ENCODE measurements at places on chromosomes 7 and 10.

GRCh38 chr7:102214477-102215072 is 72.1 kb upstream of the SH2B2 start:
- DNase-seq: no peak

DNA sequence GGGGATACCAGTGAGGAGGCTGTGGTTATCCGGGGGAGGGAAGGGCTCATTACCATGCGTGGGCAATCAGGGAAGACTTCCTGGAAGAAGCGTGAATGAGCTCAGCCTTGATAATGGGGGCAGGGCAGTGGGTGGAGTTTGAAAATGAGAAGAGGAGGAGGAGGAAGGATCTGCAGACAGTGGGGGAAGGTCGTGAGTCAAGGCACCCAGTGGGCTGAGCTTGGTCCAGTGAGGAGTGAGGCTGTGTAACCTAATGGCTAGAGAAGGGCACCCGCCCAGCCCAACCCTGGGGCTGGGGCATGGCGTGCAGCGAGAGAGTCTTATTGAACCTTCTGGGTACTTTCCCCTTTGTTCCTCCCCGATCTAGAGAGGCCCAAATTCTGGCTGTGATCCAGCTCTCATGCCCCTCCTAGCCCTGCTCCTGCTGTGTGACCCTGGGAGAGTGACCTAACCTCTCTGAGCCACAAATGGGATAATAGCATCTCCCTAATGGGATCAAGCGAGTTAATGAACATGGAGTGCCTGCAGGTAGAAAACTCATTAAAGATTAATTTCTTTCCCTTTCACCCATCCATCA is 31.5 kb downstream of the CLIP2 start:
- no peak for DNase-seq

DNA sequence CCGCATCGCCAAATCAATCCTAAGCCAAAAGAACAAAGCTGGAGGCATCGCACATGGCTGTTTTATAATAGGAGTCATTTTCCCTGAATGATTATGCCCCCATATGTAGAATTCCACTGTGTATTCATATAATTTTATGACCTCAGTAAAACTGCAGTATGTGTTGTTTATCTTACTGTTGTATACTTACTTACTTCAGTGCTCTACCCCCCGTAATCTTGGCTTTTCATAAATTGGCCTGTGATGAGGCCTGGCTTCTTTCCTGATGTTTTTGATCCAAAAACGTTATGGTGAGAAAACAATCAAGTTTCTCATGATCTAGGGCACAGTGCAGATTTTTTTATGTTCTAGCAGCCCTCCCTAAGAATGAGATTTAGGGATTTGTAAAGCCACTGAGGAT is 306.4 kb upstream of the FZD1 start:
- DNase-seq: no peak

DNA sequence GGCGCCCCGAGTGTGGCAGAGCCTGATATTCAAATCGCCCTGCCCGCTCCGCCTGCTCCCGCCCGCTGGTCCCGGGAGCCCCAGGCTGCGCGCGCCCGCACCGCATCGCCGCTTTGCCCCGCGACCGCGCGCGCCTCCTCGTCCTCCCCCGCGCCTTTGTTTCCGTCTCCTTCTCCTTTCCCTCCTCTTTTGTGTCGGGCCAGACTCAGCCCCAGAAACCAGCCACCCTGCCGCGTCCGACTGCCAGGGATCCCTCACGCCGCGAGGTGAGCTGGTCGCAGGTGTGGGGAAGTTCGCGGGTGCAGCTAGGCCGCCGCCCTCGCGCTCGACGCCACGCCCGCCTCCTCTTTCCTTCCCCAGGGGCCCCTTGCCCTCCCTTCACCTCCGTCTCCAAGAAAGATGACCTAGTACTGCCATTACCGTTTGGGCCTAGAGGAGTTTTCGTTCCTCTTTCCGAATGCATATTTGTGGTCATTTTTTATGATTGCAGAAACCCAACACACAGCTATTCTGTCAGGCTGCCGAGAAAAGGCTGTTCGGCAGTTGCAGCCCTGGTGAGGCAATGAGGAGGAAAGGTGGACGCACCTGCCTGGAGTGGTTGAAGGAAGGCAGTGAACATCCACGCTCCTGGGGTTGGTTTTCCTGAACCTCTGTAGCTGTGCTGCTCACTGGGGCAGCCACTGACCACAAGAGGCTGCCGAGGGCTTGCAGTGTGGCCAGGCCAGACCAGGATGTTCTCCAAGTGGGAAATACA is 107.3 kb downstream of the SNX10 start:
- DNase-seq: peak; percentile 56

DNA sequence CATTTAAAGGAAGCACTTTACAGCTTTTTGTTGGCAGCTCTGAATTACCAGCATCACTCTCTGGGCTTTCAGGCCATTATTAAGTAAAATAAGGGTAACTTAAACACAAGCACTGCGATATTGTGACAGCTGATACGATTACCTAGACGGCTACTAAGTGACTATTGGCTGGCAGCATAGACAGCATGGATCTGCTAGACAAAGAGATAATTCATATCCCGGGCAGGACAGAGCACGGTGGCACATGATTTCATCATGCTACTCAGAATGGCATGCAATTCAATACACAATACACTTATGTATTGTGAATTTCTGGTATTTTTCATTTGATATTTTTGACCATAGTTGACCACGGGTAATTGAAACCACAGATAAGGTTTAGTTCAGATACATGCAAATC is 522.0 kb upstream of the LRRN3 start:
- no peak for DNase-seq

DNA sequence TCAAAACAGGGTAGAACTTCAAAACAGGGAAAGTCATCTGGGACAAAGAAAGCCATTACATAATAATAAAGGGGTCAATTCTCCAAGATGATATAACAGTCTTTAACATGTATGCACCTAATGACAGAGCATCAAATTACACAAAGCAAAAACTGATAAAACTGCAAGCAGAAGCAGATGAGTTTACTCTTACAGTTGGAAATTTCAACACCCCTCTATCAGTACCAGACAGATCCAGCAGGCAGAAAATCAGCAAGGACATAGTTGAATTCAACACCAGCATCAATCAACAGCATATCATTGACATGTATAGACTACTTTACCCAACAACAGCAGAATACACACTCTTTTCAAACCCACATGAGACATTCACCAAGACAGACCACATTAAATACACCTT is 233.0 kb upstream of the NEBL start:
- DNase-seq: no peak

- no peak for DNase-seq
These were observed 326.8 kb upstream of the PODXL start for GRCh38 chr7:131883196-131883595.

DNA sequence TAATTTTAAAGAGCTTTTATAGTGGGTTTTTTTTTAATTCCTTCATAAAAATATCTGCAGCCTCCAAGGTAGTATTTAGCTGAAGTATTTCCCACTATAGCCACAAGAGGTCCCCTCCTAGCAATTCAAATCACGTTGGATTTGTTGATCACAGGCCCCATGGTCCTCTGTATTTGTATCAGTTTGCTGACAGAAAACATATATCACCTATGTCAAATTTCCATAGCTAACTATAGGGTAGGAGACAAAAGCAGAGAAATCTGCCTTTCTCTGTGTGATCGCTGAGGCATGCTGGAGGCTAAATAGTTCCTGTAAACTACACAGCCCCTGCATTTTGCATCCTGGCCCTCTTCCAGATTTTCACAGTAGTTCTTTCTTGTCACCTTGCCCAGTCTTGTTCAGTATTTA is 1.7 kb upstream of the CTNNA3 start:
- DNase-seq: peak; percentile 18

DNA sequence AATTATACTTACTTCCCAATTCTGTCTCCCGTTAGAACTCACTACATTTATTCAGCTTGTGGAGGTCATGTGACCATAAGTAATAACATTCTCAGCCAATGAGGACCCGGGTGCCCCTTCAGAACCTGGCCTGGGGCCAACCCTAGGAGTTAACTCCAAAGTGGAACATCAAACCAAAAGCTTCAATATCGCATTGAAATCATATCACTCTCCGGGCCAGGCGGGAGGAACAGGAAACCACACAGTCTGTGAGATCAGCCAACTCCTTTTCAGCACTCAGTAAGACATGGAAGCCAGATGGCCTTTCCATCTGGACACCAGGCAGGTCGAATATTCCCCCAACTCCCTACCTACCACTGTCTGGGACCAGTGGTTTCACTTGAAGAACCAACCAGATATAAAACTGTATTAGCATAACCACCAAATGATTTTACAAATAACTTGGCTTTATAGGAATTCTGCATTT is 5.5 kb downstream of the CREB3L2 start:
- no peak for DNase-seq

GRCh38 chr10:94490789-94491039 is 54.9 kb upstream of the HELLS start:
- no peak for DNase-seq

- DNase-seq: no peak
These were observed 263.9 kb downstream of the ELFN1 start for GRCh38 chr7:1934017-1934416.

GRCh38 chr10:18364987-18365775 is 225.0 kb downstream of the CACNB2 start:
- DNase-seq: no peak

- DNase-seq: no peak
These were observed 39.7 kb downstream of the MCMBP start for GRCh38 chr10:119832951-119833350.

- DNase-seq: no peak
These were observed 111.8 kb upstream of the ANKRD1 start for GRCh38 chr10:91032611-91033206.

- no peak for DNase-seq
These were observed 63.9 kb downstream of the TMEM209 start for GRCh38 chr7:130141161-130141883.

GRCh38 chr10:47164126-47164799 is 135.7 kb upstream of the GDF10 start:
- no peak for DNase-seq

DNA sequence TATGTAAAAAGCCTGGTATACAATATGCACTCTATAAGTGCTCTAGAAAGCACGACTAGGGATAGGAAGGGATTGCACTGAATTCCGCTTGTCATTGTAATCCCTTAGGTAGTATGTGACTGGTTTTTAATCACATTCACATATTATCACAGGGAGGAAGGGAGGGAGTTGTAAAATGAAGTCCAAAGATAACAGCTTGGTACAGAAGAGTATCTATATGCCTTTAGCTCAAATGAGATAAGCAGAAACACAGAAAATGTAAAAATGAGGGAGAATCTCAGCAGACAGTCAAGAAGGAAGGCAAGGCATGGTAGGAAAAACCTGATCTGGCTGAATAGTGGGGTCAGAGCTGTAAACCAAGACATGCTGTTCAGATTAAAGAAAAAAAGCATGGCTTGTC is 63.4 kb downstream of the ABI1 start:
- DNase-seq: no peak

DNA sequence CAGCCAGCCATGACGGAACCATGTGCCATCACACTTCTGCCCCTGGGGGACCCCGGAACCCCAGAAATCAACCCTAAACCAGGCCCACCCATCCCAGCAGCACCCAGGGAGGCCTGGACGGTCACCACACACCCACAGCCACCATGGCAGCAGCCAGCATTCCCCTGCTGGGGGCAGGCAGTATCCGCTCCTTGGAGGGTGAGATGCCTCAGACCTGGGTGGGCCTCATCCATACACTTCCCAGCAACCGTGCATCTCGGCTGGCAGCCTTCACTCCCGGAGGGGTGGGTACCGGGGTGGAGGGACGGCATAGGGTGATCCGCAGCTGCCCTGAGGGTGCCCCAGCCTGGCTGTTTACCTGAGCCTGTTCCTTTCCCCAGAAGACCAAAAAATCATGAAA is 69.1 kb upstream of the FAM20C start:
- DNase-seq: no peak

GRCh38 chr7:44629829-44630522 is 23.5 kb downstream of the OGDH start:
- no peak for DNase-seq

DNA sequence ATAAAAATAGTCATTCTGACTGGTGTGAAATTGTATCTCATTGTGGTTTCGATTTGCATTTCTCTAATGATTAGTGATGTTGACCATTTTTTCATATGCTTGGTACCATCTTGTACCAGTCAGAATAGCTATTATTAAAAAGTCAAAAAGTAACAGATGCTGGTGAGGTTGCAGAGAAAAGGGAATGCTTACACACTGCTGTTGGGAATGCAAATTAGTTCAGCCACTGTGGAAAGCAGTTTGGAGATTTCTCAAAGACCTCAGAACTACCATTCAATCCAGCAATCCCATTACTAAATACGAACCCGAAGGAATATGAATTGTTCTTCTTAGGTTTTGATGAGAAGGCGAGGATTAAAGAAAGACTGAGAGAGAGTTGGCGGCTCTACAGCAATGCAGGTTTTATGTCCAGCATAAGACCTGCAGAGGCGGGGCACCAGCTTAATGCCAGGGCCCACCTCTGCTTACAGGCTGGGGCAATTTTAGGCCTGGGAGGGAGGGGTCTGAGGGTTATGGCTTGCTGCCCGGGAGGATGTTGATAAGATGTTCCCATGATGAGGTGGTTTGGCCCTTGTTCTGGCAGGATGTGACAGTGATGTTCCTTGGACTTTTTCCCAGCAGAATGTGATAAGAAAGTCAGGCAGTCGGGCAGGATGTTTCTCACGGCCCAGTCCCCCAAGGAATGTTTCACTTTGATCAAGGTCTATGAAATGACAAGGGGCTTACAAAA is 74.4 kb downstream of the MEST start:
- no peak for DNase-seq

GRCh38 chr7:30278849-30279652 is 5.3 kb upstream of the ZNRF2 start:
- DNase-seq: no peak

- DNase-seq: no peak
These were observed 350.7 kb upstream of the MBL2 start for GRCh38 chr10:53123311-53123710.

DNA sequence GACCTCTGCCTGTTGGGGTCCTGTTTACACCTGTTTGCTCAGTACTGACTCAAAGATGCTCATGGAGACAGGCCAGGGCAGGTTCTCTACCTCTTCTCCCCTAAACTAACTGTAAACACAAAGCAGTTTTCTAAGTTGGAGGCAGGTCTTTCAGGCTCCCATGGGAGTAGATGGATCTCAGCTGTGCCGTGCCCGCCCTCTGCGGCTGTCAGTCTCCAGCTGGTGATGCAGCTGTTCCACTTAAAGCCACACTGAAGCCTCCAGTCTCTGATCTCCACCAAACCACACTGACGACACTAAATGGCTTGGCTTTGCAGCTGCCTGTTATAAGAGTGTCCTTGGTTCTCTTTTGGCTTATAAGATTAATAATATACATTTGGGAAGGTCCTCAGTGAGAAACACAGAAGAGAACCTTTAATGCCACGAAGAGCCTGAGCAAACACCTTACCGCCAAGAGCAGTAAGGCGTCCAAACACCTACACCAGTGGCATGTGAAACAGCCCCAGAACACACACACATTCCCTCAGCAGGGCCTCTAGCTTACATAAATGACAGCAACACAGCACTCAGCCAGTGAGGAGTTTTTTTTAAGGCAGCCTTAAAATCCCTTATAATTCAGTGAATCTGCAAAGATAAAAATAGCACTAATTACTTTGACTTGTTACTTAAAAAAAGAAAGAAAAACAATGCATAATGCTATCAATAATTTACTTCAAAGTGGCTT is 60.4 kb upstream of the KCNIP2 start:
- peak; percentile 51 for DNase-seq

Measured in NCI-H1105 (cell line).